Purkinje cell (primary cell): ENCODE measurements at places on chromosomes 7 and 10. TPM values are rescaled to one million over a fixed set of nuclear protein-coding genes. Genes with fewer than 3 reads are reported as not detected.

Gene CDNF
- 0.27 TPM in 1 of 2 replicates, not detected in the other for polyA plus RNA-seq

Gene NPC1L1
- not detected in 2 replicates for polyA plus RNA-seq

Gene DGKI
- 24.4 and 28.9 TPM in 2 replicates for polyA plus RNA-seq

Gene PIK3CG
- polyA plus RNA-seq, result not detected in 2 replicates

Gene FAM180A
- 0.42 TPM in 1 of 2 replicates, not detected in the other for polyA plus RNA-seq

Gene NUDT5
- 60.5 and 77.6 TPM in 2 replicates for polyA plus RNA-seq

Gene MYPN
- 0.73 and 1.8 TPM in 2 replicates for polyA plus RNA-seq

Gene CYP26C1
- not detected in 2 replicates for polyA plus RNA-seq

Gene HOXA7
- polyA plus RNA-seq, result not detected in 2 replicates

Gene TMEM26
- polyA plus RNA-seq, result not detected in 2 replicates

Gene PDLIM1
- 3.7 TPM in 1 of 2 replicates, not detected in the other for polyA plus RNA-seq

Gene SFTPA1
- polyA plus RNA-seq, result not detected in 2 replicates

Gene ADGRA1
- 5.6 TPM in 1 of 2 replicates, not detected in the other for polyA plus RNA-seq

Gene UNC5B
- polyA plus RNA-seq, result 0.77 and 1.1 TPM in 2 replicates

Gene TSPAN15
- 0.14 and 0.23 TPM in 2 replicates for polyA plus RNA-seq

Gene VSTM2A
- 1.7 and 5.5 TPM in 2 replicates for polyA plus RNA-seq

Gene TMEM139
- 2.9 TPM in 1 of 2 replicates, not detected in the other for polyA plus RNA-seq

Gene ZNF282
- polyA plus RNA-seq, result 0.98 and 1.2 TPM in 2 replicates

Gene GHRHR
- polyA plus RNA-seq, result not detected in 2 replicates

Gene SORCS3
- polyA plus RNA-seq, result 0.69 and 5.0 TPM in 2 replicates
